NCI-H1436 (cell line): ENCODE measurements at places on chromosomes 2 and 18.

- DNase-seq = no peak
Observed at GRCh38 chr2:214587442-214587841, 176.6 kb downstream of the VWC2L start.

GRCh38 chr2:6937582-6937981 lies 20.4 kb downstream of the RNF144A start:
- DNase-seq = no peak

- no peak for DNase-seq
Observed at GRCh38 chr2:195697681-195698220, 40.7 kb downstream of the SLC39A10 start.

GRCh38 chr2:208315081-208315788 lies 49.2 kb downstream of the PIKFYVE start:
- DNase-seq = no peak

DNA sequence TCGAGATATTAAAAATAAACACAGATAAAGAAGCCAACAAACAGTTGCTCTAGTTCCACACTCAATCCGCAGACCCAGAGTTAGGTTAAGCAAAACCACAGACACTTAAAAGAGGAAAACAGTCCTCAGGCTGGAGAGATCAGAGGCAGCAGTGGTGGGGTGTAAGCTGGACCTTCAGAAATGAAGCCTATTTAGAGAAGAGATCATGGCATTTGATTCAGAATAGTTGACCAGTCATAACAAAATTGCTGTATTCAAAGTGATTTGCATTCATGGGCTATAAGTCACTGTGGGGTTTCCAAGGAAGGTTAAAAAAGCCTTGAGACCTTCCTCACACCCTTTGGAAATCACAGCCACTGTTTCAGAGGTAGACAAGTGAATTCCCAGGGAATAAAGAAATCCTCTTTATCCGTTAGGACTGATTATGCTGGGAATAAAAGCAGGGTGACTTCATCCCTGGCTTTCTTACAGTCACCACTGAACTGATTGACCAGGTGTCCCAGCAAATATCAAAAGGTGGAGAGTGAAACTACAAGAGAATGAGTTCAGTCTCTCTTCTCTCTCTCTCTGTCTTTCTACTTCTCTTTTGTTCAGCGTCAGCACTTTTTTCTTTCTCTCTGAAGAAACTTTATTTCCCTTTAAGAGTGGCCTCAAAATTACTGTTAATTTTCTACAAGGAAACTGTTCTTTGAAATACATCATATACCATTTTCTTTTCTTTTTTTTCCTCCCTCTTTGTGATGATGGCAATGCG lies 171.8 kb upstream of the PIK3C3 start:
- DNase-seq = no peak

GRCh38 chr2:227643990-227644551 lies 22.5 kb upstream of the SCYGR5 start:
- no peak for DNase-seq

GRCh38 chr2:174254267-174254666 lies 5.9 kb upstream of the OLA1 start:
- no peak for DNase-seq

- DNase-seq = no peak
Observed at GRCh38 chr2:239601880-239602279, 201.1 kb upstream of the HDAC4 start.

DNA sequence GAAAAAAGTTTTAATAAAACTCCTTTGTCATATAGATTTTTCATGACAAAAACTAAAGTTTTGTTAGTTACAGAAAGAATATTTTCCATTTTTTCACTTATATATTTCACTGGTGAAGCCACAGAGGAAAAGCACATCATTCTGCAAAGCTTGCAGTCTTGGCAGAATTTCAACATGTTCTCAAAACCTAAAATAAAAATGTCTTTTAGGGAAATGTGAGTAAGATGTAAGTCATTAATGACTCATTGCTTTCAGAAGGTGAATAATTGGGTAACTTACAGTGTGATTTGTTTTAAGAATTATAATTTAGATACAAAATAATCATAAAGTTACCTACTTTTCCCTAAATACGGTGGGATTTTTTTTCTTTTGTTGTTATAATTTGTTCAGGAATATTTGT lies 43.4 kb upstream of the TNFRSF11A start:
- no peak for DNase-seq

DNA sequence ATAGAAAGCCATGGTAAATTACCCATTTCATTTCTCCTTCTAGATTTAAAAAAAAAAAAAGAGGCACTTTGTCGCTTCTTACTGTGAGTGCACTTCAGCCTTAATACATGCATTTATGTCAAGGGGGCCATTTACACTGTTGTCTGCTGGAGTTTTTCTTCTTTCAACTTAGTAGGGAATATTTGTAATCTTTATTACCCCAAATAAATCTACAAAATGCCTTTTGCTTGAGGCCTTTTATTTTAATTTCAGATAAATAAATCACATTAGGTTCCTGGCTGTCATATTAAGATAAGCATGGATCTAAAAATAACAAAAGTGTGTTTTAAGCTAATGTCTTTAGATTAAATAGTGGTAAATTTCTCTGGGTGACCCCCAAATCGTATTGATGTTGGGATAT lies 276.0 kb downstream of the NCKAP5 start:
- DNase-seq = no peak

- DNase-seq = peak; percentile 33
Observed at GRCh38 chr2:74740741-74741431, 86.8 kb downstream of the SEMA4F start.

DNA sequence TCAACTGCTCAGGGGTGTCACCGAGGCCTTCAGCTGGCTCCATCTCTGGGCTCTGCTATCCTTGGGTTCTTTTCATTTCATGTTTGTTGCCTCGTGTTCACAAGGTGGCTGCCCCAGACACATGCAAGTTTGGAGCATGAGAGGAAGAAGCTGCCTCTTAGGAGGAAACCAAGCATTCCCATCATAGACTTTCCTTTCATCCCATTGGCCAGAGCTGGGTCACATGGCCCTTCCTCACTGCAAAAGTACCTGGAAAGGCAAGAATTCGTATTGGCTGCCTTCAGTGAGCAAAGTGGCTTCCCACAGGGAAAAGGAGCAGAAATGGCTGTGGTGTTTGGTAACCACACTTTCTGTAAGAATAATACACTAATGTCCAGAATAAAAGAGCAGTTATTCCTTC lies 155.7 kb upstream of the RAB12 start:
- DNase-seq = no peak

DNA sequence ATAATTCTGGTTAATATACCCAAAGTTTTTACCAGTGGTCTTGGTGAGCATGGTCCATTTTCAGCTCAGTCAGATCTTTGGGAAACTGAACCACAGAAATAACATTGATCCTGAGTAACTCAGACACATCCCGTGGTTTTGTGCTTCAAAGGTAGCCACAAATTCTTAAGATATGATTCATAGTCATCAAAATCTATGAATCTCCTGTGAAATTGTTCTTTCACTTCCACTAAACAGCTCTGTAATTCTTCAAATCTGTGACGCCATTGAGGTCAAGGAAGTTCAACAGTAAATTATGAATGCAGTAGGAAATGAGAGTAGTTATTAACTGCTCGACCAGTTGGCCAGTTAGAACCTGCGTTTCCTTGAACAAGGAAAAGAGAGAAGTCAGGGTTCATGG lies 147.3 kb downstream of the IRS1 start:
- DNase-seq = no peak

DNA sequence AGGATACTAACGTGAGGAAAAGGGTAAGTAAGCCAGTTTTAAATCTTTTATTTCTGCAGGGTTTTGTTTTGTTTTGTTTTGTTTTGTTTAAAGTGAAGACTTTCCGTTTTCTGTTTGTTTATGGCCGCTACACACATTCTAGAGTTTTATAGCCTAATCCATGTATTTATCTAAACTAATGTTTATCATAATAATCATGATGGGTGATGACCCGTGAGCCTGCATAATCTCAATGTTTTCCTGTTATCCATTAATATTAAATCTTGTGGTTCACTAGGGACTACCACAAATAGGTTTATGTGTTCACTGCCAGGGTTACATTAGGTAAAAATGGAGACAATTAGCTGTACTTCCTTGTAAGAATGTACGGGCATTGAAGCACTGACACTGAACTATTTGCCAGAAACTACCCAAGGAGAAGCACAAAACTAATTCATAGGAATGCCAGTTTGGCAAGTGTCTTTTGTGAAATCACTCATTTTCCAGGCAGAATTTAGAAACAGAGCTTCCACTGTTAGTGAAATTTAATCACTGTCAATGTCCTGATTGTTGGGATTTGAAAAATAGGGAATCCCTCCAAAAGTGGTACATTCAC lies 574.8 kb downstream of the LRP1B start:
- no peak for DNase-seq

DNA sequence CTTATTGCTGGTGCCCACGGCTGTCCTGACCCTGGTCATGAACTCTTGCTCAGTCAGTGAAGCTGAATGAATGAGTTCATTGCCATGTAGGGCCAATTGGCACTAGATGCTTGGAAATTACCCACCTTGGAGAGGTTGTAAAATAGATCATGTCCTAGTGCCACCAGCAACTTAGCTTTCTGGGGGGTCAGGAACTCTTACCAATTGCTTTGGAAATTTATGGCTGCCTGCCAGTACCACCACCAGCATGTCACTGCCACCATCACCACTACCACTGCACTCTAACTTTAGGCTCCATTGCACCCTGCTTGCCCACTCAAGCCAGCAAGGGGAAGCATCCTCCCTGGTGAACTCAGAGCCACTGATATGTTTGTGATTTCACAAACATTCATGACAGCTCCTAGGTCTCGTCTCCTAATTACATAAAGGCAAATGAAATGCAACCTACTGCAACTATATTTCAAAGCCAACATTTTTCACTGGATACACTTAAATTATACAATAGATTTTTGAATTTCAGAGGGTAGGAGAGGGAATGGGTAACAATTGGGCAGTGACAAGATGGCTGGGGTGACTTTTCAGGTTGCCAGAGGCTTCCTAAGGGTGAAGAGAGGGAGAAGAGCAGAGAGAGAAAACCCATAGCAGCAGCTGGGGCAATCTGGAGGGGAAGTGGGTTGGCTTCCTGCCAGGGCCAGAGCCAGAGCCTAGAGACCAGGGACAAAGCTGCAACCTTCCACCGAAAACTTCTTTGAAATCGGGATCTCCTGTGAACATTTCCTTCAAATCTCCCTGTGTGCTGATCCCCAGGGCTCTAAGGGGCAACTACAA lies 3.5 kb upstream of the EMILIN1 start:
- no peak for DNase-seq

DNA sequence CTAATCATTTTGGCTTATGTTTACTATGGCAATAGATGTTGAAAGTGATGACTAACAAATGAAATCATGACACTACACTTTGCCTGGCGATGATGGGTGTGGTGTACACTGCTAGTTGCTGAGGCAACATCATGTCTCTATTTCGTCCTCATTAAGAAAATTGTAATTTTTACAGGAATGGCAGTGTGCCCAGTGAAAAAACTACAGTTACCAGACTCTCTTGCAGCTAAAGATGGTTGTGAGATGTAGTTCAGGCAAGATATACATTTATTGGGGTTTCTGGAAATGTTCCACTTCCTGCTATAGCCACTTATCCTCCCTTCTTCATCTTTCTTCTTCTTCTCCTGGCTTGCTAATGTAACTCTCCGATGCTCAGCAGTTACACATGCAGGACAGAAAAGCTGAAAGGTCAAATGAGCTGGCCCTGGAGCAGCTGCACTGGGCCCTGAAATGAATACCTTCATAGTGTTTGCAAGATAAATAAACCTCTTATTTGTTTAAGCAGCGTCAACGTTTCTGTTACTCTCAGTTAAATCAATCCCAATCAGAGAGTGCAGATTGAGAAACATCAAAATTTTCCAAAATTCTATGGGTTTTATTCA lies 46.0 kb downstream of the SOCS6 start:
- no peak for DNase-seq

- DNase-seq = no peak
Observed at GRCh38 chr2:117832905-117833613, 18.6 kb downstream of the DDX18 start.

GRCh38 chr18:8121101-8121500 lies 488.1 kb upstream of the RAB12 start:
- DNase-seq = no peak

GRCh38 chr2:200968162-200968561 lies 4.7 kb upstream of the ORC2 start:
- no peak for DNase-seq

DNA sequence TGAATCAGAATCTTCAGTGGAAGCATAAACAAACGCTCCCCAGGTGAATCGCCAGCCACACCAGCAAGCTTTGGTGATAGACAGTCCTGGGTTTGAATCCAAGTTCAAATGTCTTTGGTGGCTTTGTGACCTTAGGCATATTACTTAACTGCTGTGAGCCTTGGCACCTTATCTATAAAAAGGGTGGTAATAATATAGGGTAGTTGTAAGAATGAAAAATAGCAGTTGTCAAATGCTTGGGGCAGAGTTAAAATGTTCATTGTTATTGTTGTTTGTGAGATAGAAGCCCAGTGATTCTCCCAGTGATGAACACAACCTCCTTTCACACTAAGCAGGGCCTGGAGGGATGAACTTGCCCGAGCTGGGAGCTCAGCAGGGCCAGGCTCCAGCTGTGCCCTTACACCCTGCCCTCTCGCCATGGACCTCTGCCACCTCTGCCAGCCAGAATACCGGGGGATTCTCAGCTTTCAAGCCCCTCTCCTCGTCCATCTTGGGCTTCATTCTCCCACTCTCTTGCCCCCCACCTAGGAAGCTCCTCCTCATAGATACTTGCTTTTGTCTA lies 6.1 kb upstream of the TMBIM1 start:
- no peak for DNase-seq

DNA sequence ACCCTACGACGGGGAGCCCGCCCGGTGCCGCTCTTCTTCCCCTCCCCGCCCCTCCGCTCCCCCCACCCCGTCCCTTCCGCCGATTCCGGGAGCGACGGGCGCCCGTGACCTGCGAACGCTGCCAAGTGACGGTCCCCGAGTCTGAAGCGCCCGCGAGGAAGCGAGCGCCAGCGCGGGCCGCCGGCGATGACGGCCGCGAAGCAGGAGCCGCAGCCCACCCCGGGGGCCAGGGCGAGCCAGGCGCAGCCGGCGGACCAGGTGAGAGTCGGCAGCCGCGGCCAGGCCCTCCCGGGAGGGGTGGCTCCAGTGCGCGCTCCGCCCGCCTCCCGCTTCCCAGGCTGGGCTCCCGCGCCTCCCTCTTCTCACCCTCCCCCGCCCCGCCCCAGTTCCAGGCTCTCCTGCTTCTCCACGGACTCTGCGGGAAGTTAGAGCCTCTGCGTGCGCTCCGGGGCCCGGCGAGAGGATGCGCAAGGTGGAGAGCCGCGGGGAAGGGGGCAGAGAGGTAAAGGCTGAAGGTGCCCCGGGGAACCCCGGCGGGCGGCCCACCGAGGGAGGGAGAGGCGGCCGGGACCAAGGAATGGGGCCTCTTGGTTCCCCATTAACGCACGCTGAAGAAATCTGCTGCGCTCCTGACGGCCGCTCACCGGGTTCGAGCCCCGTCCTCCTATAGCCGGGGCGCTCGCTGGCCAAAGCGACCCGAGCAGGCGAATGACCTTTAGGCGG lies 719.5 kb downstream of the DPP10 start:
- peak; percentile 62 for DNase-seq

- DNase-seq = no peak
Observed at GRCh38 chr2:7867867-7868266, 814.0 kb upstream of the ID2 start.

- DNase-seq = peak; percentile 4
Observed at GRCh38 chr2:126244937-126245336, 411.0 kb upstream of the GYPC start.

- no peak for DNase-seq
Observed at GRCh38 chr2:114859726-114860510, 417.5 kb downstream of the DPP10 start.
